NCI-H2081 treated with DMSO at 0.1 percent for 48 hours (cell line): ENCODE measurements at places on chromosomes 16 and 17.

GRCh38 chr17:39700148-39700987, 504 bp downstream of the ERBB2 start:
- DNase-seq = no peak

GRCh38 chr16:74732707-74733350, 32.2 kb upstream of the MLKL start:
- DNase-seq = no peak

GRCh38 chr16:31107465-31107867, 720 bp upstream of the BCKDK start:
- no peak for DNase-seq

DNA sequence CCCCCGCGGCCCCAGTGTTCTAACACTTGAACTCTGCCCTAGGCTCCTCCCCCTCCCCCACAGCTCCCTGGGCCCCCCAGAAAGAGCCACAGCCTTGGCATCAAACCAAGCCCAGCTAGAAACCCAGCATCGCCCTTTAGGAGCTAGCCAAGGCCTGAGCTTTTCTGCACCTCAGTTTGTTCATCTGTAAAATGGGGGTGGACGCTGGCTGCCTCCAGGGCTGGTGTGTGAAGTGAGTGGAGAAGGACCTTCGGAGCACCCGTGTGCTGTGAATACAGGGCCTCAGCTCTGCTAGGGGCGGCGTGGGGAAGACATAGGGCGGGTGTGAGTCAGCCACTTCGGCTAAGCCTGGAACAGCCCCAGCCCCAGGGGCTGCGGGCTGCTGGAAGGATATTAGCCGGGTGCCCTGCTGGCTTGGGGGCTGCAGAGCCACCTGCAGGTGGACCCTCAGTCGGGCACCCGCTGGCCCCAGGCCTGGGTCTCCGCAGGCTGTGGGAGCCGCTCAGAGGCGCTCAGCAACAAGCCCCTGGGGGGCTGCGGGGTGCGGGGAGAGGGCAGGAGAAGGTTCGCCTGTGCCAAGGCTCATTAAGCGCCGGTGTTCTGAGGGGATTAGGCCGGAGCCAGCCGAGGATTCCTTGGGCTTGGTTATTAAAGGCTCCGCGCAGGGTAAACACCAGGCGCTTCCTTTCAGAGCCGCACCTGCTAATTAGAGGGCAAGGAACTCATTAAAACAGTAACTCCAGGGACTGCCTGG, 217.0 kb upstream of the CIBAR2 start:
- DNase-seq = peak; percentile 56

DNA sequence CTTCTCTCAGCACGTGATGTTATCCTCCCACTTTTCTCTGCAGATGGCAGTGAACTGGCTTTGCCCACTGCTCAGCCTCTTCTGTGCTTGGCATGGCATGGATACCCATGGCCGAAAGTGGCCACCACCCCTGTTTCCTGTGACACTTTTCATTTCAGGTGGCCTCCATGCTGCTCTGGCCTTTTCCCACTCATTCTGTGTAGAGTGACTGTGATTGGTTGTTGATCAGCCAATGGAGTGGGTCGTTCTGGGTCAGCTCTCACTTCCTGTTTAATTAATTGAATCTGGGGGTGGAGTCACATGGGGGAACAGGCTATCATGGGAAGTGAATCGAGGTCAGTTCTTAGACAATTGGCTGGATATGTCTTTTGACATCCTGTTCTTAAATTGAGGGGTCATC, 350.1 kb upstream of the EEF2KMT start:
- no peak for DNase-seq

- no peak for DNase-seq
Observed at GRCh38 chr17:82219753-82220709, 7.4 kb upstream of the CCDC57 start.

GRCh38 chr17:81922566-81923301, 4.8 kb upstream of the SIRT7 start:
- no peak for DNase-seq

DNA sequence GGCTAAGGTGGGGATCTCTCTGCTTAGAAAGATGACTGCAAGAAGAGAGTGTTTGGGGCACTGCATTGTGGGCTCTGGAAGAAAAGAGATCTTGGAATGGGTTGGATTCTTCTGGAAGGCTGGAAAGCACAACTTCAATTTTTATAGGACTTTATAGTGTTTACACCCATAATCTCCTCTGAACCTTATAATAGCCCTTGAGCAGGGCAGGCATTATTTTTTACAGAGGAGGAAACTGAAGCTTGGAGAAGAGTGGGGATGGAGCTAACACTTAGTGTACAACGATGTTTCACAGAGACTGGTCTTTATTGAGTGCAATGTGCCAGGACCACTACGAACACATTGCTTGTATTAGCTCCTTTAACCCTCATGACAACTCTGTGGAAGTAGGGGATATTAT, 10.4 kb downstream of the TNS4 start:
- no peak for DNase-seq

GRCh38 chr16:71669926-71670536, 44.0 kb downstream of the MARVELD3 start:
- no peak for DNase-seq

DNA sequence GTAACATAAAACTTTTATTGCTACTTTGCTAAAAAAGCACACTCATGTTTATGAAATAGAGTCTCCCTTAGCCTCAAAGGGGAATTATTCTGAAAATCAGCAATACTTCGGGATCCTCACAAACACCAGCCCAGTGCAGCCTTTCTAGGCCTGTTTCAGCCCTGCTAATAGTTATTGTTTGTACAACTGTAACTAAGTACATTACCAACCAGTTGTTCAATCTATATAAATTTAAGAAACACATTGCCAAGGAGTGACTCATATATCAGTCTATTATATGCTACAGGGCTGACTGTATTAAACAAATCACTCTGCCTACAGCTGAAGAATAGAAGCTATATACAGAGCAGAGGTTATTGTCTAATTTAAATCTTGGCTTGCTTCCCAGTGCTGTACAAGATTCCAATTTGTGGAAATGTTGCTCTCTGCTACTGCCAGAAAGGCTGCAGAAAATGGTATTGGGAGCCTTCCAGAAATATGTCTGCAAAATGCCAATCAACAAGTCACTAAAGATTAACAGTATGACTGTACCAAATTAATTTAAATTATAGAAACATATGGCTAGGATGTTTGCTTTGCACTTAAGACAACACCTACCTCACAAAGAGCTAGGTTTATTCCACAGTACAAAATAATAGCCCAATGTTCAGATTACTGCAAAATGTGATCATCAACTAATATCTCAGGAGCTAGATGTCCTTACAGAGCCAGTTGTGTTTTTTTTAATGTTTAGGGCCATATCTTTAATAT, 49.7 kb downstream of the TOX3 start:
- DNase-seq = peak; percentile 76

DNA sequence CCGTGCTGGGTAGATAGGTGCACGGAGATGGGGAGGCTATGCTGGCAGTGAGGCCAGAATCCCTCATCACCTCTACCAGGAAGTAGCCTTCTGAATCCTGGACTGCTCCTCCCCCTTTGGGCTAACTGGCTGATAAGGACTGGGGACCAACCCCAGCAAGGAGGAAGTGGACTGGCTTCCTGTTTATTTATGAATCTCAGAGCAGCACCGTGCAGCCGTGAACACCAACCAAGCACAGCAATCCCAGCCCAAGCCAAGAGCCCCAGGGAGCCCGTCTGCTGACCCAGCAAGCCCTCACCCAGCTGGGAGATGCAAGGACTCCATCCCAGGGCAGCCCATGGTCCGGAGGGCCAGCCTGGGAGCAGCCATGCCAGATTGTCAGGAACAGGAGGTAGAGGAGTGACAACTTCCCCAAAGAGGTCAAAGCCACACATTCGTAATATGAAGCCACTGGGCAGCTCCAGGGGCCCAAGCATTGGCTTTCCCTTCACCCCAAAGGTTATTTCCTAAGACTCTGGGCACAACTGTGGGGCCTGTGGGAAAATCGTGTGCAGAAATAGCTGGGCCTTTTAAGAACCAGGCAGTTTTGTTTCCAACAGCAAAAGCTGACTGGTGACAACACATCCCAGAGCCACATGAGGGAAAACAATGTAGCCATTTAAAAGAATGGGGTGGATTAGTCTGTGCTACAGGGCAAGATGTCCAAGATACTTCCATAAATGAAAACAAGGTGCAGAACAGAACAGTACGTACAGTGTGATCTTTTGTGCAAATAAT, 23.9 kb downstream of the PHB1 start:
- DNase-seq = no peak

GRCh38 chr17:78313735-78314648, 45.9 kb downstream of the SOCS3 start:
- peak; percentile 60 for DNase-seq

- no peak for DNase-seq
Observed at GRCh38 chr16:66425651-66426050, 1.4 kb upstream of the BEAN1 start.

- no peak for DNase-seq
Observed at GRCh38 chr16:79613009-79613408, 12.5 kb upstream of the MAF start.

DNA sequence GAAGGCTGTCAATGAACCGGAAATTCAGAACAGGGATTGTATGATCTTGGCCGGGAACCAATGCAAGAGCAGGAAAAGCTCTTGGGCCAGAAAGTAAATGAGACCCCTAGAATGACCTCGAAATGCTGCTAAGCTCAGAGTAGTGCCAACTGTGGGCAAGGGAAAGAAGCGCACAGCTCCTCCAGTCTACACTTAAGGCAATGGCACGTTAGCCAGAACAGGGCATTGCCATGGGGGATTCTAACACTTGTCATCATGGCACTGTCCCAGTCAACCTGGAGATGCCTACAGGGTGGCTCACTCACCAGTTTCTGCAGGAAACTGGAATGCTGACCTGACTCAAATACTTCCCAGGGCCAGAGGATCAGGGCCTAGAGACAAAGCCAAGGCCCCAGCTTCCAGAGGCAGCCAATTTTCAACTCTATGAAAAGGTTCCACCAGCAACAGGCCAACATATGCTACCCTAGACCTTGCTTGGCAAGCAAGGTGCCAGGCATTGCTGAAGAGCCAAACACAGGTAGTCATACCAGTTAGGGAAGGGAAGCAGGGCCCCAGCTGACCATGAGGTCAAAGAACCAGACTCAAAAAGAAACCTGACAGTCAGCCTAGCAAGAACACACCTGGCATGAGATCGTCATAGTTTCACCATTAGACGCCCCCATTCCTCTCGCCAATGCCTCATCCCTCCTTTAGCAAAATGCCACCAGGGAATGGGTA, 34.9 kb downstream of the ARHGAP17 start:
- DNase-seq = no peak

GRCh38 chr16:4802659-4803287, 340 bp upstream of the ROGDI start:
- DNase-seq = peak; percentile 70

GRCh38 chr16:29192329-29193247, 207.7 kb downstream of the LAT start:
- DNase-seq = no peak

GRCh38 chr17:36786867-36787266, 150.4 kb upstream of the LHX1 start:
- no peak for DNase-seq

- no peak for DNase-seq
Observed at GRCh38 chr17:75242461-75243042, 18.9 kb downstream of the GGA3 start.

- no peak for DNase-seq
Observed at GRCh38 chr17:6555331-6556120, 829 bp downstream of the PITPNM3 start.

DNA sequence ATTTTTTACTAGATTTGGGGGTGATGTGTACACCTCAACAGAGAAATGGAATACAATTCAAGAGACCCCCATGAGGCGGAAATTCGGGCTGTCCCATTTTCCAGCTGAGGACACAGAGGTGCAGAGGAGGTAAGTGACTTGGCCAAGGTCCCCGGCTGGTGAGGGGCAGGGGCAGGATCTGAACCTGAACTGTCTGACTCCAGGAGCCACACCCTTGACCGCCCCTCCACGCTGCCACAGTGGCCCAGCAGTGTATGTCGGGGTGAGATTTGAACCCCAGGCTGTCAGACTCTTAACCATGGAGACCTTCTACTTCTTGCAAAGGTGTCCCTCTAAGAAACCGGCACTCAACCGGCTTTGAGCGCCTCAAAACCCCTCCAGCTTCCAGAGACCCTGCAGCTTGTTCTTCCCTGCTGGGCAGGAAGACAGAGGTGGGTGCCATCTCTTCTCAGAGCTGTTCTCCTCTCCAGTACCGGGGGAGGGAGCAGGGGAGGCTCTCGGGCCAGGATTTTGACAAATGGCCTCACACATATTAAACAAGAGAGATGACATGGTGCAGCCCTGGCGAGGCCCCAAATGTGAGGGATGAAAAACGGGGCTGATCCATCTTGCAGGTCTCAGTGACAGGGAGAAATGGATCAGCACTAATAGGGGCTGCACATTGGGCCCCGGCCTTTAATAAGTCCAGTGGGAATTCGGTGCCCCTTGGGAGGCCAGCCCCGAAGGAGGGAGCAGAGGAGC, 222.3 kb downstream of the GSG1L start:
- DNase-seq = no peak

DNA sequence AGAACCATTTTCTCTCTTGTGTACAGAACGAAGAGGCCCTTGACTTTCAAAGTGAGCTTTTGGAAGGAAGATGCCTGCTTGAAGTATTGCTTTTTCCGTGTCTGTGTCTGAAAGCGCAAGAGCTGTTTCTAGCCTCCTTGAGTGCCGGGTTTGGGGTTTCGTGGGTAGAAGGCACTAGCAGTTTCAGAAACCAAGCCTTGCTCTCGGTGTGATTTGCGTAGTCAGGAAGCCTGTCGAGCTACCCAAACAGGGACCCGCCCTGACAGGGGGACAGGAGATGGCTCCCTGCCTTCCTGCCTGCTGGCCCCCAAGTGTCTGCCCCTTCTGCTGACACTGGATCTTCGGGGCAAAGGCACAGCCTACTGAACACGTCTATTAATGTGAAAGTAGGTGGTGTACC, 322.0 kb downstream of the MAF start:
- DNase-seq = no peak

GRCh38 chr17:82923366-82924113, 83.7 kb upstream of the ZNF750 start:
- DNase-seq = no peak

DNA sequence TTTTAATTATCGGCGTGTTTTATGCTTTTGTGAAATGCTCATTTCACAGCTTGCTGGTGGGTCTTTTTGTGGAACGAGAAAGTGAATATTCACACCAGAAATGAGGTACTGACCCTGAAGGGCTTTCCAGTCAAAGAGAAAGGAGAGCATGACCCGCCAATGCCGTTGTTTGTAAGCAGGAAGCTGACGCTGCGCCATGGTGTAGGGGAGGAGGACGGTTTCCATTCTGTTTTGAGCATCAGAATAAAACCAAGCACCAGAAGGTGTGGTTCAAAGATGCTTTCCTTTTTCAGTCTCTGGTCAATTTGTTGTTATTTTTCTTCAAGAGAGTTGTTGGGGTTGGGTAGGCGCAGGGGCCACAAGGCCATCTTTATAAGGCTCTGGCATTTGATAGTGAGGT, 669.3 kb downstream of the WWOX start:
- no peak for DNase-seq
